ENCODE measurements at places on chromosomes 6 and 20.

- H3K4me1 ChIP-seq: peaks cover 2% of the 10 kb centered on the region
- H3K27ac ChIP-seq: no peak overlapping the region
- H3K27me3 ChIP-seq: no peaks in the 10 kb centered on the region
- DNase-seq: no peak
- no peaks in the 10 kb centered on the region for H3K36me3 ChIP-seq
- H3K4me3 ChIP-seq: no peak overlapping the region
Observed at GRCh38 chr6:144782634-144783033, 497.5 kb downstream of the UTRN start.

- H3K4me3 ChIP-seq: no peak overlapping the region
- H3K36me3 ChIP-seq: no peaks in the 10 kb centered on the region
- H3K27ac ChIP-seq: no peak overlapping the region
- H3K27me3 ChIP-seq: no peaks in the 10 kb centered on the region
- DNase-seq: no peak
Observed at GRCh38 chr20:17525650-17526049, 5.5 kb downstream of the BFSP1 start.

DNA sequence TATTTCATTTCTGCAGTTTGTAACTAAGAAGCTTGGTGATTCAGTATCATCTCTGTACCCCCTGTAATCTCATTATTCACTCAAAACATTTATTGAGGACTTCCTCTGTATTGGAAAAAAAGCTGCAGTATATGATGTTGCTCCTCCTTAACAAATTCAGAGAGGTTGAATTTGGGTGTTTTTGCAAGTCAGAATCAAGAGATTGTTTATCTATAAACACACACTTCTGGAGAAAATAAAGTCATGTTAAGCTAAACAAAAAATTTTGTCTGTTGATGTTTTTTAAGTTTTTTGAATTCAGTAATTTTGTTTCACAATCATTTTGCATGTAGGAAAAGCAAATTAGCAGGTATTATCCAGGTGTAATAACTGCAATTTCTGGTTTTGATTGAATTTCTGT, 11.4 kb upstream of the RHAG start:
- H3K4me1 ChIP-seq: no peaks in the 10 kb centered on the region
- no peak overlapping the region for H3K4me3 ChIP-seq
- DNase-seq: no peak
- no peaks in the 10 kb centered on the region for H3K36me3 ChIP-seq

- H3K27me3 ChIP-seq: no peaks in the 10 kb centered on the region
- DNase-seq: no peak
- no peak overlapping the region for H3K4me3 ChIP-seq
- no peak overlapping the region for H3K27ac ChIP-seq
Observed at GRCh38 chr6:123489589-123489988, 147.2 kb downstream of the TRDN start.

- no peak overlapping the region for H3K4me3 ChIP-seq
- no peaks in the 10 kb centered on the region for H3K27me3 ChIP-seq
- DNase-seq: no peak
- H3K4me1 ChIP-seq: no peaks in the 10 kb centered on the region
Observed at GRCh38 chr6:134491477-134491876, 173.6 kb upstream of the SGK1 start.
